ENCODE measurements at places on chromosomes 5 and 9.

DNA sequence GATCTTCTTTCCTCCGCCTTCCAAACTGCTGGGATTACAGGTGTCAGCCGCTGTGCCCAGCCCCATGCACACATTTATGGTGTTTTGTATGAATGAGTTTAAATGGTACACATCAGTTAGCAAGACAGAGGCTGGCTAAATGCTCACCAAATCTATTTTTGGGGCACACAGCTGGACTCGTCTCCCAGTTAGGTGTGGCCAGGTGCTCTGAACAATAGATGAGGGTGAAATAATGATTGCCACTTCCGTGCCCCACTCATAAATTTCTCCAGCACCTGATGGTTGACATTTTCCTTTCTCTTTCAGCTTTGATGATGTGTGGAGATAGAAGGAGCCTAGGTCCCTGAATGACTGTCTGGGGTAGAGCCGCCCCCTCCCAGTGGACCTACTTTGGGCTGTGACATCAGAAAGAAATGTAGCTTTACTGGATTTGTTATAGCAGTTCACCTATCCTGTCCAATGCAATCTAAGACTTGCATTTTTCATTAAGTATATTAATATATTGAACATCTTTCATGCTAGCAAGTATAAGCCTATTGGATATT is 8.6 kb upstream of the RAPGEF1 start:
- DNase-seq, result peak; percentile 1

GRCh38 chr9:136308006-136308701 is 4.3 kb upstream of the CCDC187 start:
- no peak for DNase-seq

GRCh38 chr5:154164249-154164581 is 26.3 kb upstream of the GALNT10 start:
- DNase-seq, result no peak

DNA sequence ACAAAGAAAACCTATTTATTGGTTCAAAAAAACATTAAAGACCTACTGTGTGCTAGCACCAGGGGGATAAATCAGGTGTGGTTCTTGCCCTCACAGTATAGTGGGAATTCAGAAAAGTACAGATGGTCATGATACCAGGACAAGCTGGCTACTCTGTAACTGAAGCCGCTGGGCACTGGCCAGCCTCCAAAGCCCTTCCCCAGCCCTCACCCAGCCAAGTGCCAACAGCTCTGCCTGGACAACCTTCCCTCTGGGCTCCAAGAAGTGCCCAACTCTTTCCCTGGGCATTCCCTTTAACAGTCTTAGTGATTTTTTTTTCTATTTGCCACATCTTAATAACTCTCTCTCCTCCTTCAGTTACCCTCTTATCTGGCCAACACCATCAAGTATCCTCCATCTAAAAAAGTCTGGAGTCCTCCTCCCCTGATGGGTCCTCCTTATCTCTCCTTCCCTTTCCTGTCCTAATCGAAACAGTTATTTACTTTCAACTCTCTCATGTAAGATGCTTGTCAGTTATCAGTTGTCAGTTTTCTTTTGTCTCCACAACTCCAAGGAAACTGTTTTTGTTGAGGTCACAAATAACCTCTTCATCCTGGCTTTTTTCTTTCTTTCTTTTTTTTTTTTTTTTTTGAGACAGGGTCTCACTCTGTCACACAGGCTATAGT is 13.3 kb upstream of the SEPTIN8 start:
- no peak for DNase-seq

- DNase-seq, result no peak
These were observed 80.1 kb upstream of the LPAR1 start for GRCh38 chr9:111118256-111118948.

DNA sequence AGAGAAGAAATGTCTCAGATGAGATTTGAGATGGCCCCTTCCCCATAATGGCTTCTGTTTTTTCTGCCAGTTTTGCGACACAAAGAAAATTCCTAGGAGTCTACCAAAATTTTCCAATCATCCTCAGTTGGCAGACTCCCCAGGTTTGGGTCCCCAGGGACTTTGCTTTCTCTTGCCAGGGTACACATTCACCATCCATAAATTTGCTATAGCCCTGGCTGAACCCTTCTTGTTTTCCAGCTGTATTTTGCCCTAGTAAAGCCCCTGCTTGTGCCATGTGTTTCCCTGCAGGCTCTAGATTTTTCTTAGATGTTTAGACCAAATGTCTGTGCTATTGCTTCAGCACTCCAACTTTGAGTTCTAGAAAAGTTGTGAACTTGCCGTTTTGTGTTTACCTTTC is 283.2 kb downstream of the ANXA1 start:
- DNase-seq, result no peak

- no peak for DNase-seq
These were observed 20.6 kb downstream of the PGGT1B start for GRCh38 chr5:115241881-115242642.

DNA sequence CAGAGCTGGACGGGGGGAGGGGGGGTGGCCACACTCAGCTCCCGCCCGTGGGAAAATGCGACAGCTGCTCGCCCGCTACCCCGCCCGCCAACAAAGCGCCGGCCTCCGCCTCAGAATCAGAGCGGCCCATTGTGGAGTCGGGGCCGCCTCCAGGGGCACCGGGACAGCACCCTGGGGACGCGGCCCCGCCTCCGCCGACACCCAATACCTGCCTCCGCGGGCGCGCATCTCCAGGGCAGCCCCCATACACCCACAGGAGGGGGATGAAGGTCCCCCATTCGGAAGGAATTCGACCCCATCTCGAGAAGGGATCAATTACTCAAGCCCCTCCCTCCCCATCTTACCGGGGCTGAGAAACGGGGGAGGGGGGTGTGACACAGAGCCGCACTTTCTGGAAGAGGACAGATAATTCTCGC is 1.3 kb downstream of the NOTCH1 start:
- peak; percentile 80 for DNase-seq

- DNase-seq, result no peak
These were observed 18.4 kb upstream of the VPS13A start for GRCh38 chr9:77158772-77159513.

DNA sequence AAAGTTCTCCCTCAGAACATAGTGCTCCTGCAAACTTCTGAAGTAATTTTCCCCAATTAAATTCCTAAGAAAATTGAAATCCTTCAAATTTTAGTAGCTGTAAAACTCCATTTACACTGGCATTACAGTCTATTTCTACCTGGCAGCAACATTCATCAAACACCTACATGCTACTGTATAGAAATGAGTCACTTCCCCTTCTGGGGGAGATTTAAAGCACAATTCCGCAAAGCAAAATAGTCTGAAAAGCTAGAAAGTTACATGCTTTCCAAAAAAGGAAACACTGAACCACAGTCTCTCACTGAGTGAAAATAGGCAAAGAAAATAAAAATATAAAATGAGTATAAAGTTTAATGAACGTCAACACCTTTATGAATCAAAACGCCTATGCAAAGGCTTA is 43.3 kb downstream of the MCTP1 start:
- no peak for DNase-seq

All from Right ventricle myocardium superior (tissue), 1 donor.